Common myeloid progenitor, CD34-positive (primary cell): ENCODE measurements at places on chromosomes 12 and 14.

GRCh38 chr14:94827711-94828447 lies 58.0 kb upstream of the GSC start:
- DNase-seq = no peak
- no peaks in the 10 kb centered on the region for H3K27me3 ChIP-seq
- no peak overlapping the region for H3K4me3 ChIP-seq
- no peaks in the 10 kb centered on the region for H3K36me3 ChIP-seq

- H3K36me3 ChIP-seq = no peaks in the 10 kb centered on the region
- DNase-seq = no peak
- no peak overlapping the region for H3K27ac ChIP-seq
- H3K27me3 ChIP-seq = no peaks in the 10 kb centered on the region
- no peak overlapping the region for H3K4me3 ChIP-seq
Observed at GRCh38 chr12:91986084-91986483, 159.6 kb downstream of the BTG1 start.

GRCh38 chr14:65472189-65472588 lies 59.7 kb downstream of the FUT8 start:
- no peak for DNase-seq
- H3K27ac ChIP-seq = no peak overlapping the region
- H3K27me3 ChIP-seq = no peaks in the 10 kb centered on the region
- no peaks in the 10 kb centered on the region for H3K36me3 ChIP-seq

DNA sequence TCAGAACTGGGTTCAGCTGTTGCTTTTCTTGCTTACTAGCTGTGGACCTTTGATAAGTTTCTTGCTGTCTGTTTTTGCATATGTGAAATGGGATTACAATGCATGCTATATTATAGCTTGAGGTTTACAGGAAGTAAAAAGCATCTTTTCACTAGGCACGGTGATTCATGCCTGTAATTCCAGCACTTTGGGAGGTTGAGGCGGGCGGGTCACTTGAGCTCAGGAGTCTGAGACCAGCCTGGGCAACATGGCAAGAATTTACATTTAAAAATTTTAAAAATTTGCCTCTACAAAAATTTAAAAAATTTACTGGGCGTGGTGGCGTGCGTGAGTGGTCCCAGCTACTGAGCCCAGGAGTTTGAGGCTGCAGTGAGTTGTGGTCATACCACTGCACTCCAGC lies 42.0 kb downstream of the CALM1 start:
- H3K36me3 ChIP-seq = no peaks in the 10 kb centered on the region
- H3K27ac ChIP-seq = no peak overlapping the region
- DNase-seq = no peak
- no peaks in the 10 kb centered on the region for H3K27me3 ChIP-seq
- no peak overlapping the region for H3K4me3 ChIP-seq
- peaks cover 3% of the 10 kb centered on the region for H3K4me1 ChIP-seq

DNA sequence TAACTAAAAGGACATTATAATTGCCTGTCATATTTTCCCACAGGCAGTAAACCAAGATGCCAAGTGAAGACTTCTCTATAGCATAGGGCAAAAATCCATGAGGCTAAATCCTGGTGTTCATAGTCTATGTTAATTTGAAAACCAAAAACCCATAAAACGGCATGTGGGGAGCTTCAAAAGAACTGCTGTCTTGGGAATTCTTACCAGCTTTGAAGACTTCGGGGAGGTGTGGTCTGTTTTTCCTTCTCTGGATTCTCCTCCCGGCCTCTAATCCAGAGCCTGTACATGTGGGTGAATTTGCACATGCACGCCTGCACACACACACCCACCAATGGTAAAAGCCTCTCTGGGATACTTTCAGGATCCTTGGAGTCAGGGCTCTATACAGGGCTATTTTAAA lies 61.9 kb upstream of the IFNG-AS1 start:
- no peaks in the 10 kb centered on the region for H3K27me3 ChIP-seq
- H3K4me1 ChIP-seq = no peaks in the 10 kb centered on the region
- no peak overlapping the region for H3K27ac ChIP-seq
- H3K4me3 ChIP-seq = no peak overlapping the region
- H3K36me3 ChIP-seq = no peaks in the 10 kb centered on the region
- no peak for DNase-seq

DNA sequence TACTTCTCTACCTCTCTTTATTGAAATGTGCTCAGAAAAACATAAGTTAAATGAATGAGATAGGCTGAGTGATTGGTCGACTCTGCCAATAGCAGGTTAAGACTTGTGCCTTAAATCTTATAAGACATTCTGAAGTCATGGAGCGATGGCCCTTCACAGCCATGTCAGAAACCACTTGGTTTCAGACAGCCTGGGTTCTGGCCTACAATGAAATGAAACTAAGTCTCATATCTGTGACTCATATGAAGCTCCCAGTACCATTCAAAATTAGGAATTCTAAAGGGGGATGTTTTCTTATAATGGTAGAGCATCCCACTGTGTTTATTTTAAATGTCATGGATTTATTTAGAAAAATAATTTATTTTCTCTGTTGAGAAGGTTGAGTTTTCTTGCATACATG lies 42.6 kb downstream of the PLXNC1 start:
- no peak overlapping the region for H3K4me3 ChIP-seq
- no peaks in the 10 kb centered on the region for H3K4me1 ChIP-seq
- H3K36me3 ChIP-seq = peaks cover 10% of the 10 kb centered on the region
- no peak overlapping the region for H3K27ac ChIP-seq
- DNase-seq = no peak
- no peaks in the 10 kb centered on the region for H3K27me3 ChIP-seq

DNA sequence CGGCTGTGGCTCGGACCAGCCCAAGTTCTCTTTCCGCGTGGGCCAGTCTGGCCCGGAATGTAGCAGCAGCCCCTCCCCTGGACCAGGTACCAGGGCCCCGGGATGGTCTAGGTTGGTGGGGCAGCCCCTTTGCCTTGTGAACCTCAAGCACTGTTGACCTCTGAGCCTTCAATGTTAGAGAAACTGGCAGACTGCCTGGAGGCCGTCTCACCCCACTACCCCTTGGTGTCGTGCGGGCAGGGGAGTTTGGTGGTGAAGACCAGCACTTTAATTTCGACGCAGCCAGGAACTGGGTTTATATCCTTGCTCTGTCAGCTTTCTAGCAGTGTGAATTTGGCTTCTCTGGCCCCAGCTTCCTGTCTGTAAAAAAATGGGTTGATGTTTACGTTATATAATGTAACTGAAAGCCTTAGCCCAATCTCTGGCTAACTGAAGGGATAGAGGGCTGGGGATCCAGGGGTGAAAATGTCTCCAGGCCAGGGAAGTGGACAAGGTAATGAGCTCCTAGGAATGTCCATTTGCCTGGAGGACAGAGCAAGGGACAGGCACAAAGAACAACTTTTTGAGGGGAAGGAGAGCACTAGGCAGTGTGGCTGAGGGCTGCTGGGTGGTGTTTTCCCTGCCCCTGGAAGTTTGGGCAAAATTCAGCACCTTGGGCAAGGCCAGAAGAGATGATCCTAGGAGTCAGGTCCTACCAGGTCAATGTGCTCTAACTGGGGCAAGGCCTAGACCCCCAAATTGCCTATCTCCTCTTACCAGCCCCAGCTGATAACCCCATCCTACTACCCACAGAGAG lies 11.4 kb downstream of the MCRS1 start:
- H3K4me3 ChIP-seq = no peak overlapping the region
- H3K36me3 ChIP-seq = peaks cover 56% of the 10 kb centered on the region
- H3K27ac ChIP-seq = no peak overlapping the region
- no peak for DNase-seq

- H3K27me3 ChIP-seq = no peaks in the 10 kb centered on the region
- no peak overlapping the region for H3K27ac ChIP-seq
- H3K4me3 ChIP-seq = no peak overlapping the region
- H3K36me3 ChIP-seq = no peaks in the 10 kb centered on the region
Observed at GRCh38 chr12:43540470-43540869, 11.5 kb downstream of the ADAMTS20 start.

DNA sequence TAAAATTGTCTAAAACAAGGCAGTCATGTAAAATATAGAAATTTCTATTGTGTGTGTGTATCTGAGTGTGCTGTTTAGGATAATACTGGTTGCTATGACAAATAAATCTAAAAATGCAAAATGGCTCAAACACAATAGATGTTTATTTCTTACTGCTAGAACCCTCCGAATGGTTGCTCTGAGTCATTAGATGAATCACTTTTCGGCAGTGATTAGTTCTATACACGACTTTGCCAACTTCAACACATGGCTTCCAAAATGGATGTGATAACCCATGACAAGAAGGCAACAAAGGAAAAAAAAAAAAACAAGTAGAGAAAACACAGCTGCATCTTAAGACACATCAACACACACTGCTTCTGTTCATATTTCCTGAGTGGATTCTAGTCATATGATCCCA lies 729.2 kb downstream of the AACS start:
- H3K36me3 ChIP-seq = no peaks in the 10 kb centered on the region
- no peaks in the 10 kb centered on the region for H3K4me1 ChIP-seq
- H3K27ac ChIP-seq = no peak overlapping the region
- DNase-seq = no peak
- no peak overlapping the region for H3K4me3 ChIP-seq

- H3K4me1 ChIP-seq = no peaks in the 10 kb centered on the region
- no peak overlapping the region for H3K27ac ChIP-seq
- DNase-seq = no peak
- H3K27me3 ChIP-seq = no peaks in the 10 kb centered on the region
- H3K4me3 ChIP-seq = no peak overlapping the region
Observed at GRCh38 chr14:59229653-59230406, 41.4 kb downstream of the DAAM1 start.

- no peak overlapping the region for H3K4me3 ChIP-seq
- no peak for DNase-seq
Observed at GRCh38 chr14:102141797-102142196, 2.1 kb downstream of the WDR20 start.

- DNase-seq = no peak
- H3K4me3 ChIP-seq = no peak overlapping the region
- H3K27ac ChIP-seq = no peak overlapping the region
- no peaks in the 10 kb centered on the region for H3K36me3 ChIP-seq
- peaks cover 5% of the 10 kb centered on the region for H3K4me1 ChIP-seq
Observed at GRCh38 chr14:103255555-103255954, 78.5 kb upstream of the EIF5 start.

DNA sequence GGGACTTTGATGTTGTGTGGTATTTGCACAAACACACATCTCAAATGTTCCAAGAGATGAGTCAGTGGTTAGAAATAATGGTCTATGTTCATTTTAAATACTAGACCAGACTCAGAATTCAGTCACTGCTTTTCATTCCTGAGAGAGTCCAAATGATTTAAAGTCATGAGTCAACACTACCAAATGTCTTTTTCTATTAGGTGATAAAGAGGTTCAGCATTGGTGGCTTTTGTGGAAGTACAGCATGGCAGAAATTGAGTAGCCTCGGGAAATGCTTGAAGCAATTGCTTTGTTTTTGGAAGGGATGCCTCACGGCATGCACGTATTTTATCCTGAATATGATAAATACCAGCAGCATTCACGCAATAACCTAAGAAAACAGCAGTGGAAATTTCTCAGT lies 115.7 kb downstream of the DIO2 start:
- H3K27ac ChIP-seq = no peak overlapping the region
- H3K4me3 ChIP-seq = no peak overlapping the region
- H3K4me1 ChIP-seq = no peaks in the 10 kb centered on the region
- DNase-seq = no peak

GRCh38 chr12:119410396-119410795 lies 75.9 kb downstream of the CCDC60 start:
- H3K4me3 ChIP-seq = no peak overlapping the region
- no peaks in the 10 kb centered on the region for H3K4me1 ChIP-seq
- no peaks in the 10 kb centered on the region for H3K36me3 ChIP-seq

GRCh38 chr12:15526033-15526432 lies 203.7 kb downstream of the PTPRO start:
- no peak overlapping the region for H3K27ac ChIP-seq
- H3K4me3 ChIP-seq = no peak overlapping the region
- no peaks in the 10 kb centered on the region for H3K36me3 ChIP-seq
- DNase-seq = peak; percentile 80
- no peaks in the 10 kb centered on the region for H3K27me3 ChIP-seq

DNA sequence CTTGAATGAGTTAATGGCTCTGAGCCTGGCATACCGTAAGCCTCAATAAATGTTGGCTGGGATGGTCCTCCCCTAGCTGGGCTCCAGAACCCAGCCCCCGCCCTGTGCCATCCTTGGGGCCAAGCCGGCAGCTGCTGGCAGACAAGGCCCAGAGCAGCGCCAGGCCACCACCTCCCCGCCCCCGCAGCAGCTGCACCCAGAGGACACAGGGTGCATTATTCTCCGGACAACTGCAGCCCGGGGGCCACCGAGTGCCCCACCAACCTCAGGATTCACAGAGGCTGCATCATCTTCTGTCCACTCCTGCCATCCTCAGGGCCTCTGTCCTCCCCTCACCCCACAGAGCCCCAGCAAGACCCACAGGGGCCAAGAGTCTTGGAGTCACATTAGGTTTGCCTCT lies 92.7 kb downstream of the NCOR2 start:
- no peak for DNase-seq
- H3K4me1 ChIP-seq = no peaks in the 10 kb centered on the region
- H3K36me3 ChIP-seq = peaks cover 85% of the 10 kb centered on the region
- no peaks in the 10 kb centered on the region for H3K27me3 ChIP-seq
- no peak overlapping the region for H3K4me3 ChIP-seq
- no peak overlapping the region for H3K27ac ChIP-seq

DNA sequence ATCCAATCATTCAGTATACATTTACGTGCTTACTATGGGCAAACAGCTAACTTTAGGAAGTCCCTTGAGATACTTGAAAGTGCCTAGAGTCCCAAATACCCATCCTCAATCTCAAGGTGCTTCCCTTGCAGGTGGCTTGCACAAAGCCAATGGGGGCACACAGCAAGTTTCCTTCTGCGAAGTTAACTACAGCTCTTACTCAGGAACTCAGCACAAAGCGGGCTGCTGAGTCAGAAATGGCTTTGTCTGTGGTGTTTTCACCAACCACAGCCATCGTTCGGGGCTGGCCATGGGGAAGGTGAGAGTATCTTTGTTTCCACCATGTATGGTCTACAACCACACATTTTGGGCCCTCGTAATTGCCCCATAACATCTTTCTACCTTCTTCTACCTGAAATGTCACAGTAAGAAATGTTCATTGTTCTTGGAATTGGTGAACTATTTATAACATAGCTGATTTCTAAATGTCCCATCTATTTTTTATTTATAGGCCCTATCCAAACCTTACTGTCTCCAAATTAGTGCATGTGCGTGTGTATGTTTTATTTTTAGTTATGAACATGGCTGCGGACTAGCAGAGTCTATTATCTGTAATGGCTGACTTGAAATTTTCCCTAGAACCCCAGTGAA lies 13.9 kb downstream of the MFAP5 start:
- no peak overlapping the region for H3K4me3 ChIP-seq
- no peaks in the 10 kb centered on the region for H3K4me1 ChIP-seq
- no peaks in the 10 kb centered on the region for H3K27me3 ChIP-seq
- H3K36me3 ChIP-seq = no peaks in the 10 kb centered on the region
- DNase-seq = peak; percentile 4
- no peak overlapping the region for H3K27ac ChIP-seq

- H3K27ac ChIP-seq = no peak overlapping the region
- peaks cover 4% of the 10 kb centered on the region for H3K36me3 ChIP-seq
- H3K4me1 ChIP-seq = no peaks in the 10 kb centered on the region
- H3K4me3 ChIP-seq = no peak overlapping the region
- no peak for DNase-seq
Observed at GRCh38 chr12:31533470-31533869, 57.5 kb downstream of the DENND5B start.

GRCh38 chr12:32331133-32331532 lies 68.2 kb upstream of the FGD4 start:
- peaks cover 7% of the 10 kb centered on the region for H3K36me3 ChIP-seq
- no peaks in the 10 kb centered on the region for H3K4me1 ChIP-seq
- no peaks in the 10 kb centered on the region for H3K27me3 ChIP-seq
- no peak overlapping the region for H3K27ac ChIP-seq
- DNase-seq = no peak

- H3K4me3 ChIP-seq = no peak overlapping the region
- DNase-seq = no peak
- no peak overlapping the region for H3K27ac ChIP-seq
- H3K36me3 ChIP-seq = peaks cover 56% of the 10 kb centered on the region
- no peaks in the 10 kb centered on the region for H3K4me1 ChIP-seq
Observed at GRCh38 chr12:124396544-124397398, 101.9 kb downstream of the RFLNA start.
